ENCODE measurements at places on chromosomes 13 and 19. TPM values are rescaled to one million over a fixed set of nuclear protein-coding genes. Genes with fewer than 3 reads are reported as not detected.

DNA sequence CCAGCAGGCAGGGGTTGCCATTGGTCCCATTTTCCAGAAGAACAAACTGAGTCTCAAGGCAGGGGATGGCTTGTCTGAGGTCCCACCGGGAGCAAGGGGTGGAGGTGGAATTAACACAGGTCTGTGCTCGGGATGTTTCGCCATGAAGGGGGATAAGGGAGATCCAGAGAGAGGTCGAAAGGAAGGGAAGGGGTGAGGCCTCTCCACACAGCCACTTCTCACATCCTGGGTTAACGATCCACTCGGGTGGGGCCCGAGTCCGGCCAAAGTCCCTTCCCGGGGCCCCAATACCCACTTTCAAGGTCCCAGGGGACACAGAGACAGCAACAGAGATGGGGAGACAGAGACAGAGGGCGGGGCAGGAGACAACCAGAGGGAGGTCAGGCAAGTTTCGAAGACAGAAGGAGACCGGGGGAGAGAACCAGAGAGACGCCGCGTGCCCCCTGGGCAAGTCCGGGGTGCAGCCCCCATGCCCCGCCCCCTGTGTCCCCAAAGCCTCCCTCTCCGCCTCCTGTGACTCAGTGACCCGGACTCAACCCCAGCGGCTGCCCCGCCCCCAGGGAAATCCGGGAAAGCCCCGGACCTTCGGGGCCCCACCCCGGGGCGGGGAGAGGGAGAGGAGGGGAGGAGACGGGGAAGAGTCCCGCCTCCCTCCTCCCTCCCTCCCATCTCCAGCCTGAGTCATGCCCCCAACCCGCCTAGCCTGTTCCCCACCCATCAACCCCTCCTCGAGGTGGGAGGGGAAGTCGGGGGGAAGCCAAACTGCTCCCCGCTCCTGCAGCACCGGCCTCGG lies 1.4 kb upstream of the BCL3 start:
- peak; percentile 69 for DNase-seq
- no peaks in the 10 kb centered on the region for H3K36me3 ChIP-seq
- H3K27ac ChIP-seq = peak overlapping the region; percentile 92

- peak within 1 kb of the TSS; percentile 90 for H3K27ac ChIP-seq
- peak; percentile 12 for DNase-seq
- no peaks in the 10 kb centered on the region for H3K27me3 ChIP-seq
- peak within 1 kb of the TSS; percentile 79 for H3K4me3 ChIP-seq
These were observed at the start of gene DZIP1 for GRCh38 chr13:95644601-95645052. DZIP1 (minus strand) TSS chr13:95644706; CDS start chr13:95642029, 2,677 bp downstream.

DNA sequence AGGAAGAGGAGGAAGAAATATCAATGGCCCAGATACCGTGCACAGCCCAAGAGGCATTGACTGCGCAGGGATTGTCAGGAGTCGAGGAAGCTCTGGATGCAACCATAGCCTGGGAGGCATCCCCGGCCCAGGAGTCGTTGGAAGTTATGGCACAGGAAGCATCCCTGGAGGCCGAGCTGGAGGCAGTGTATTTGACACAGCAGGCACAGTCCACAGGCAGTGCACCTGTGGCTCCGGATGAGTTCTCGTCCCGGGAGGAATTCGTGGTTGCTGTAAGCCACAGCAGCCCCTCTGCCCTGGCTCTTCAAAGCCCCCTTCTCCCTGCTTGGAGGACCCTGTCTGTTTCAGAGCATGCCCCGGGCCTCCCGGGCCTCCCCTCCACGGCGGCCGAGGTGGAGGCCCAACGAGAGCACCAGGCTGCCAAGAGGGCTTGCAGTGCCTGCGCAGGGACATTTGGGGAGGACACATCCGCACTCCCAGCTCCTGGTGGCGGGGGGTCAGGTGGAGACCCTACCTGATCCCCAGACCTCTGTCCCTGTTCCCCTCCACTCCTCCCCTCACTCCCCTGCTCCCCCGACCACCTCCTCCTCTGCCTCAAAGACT lies 36.0 kb downstream of the KEAP1 start:
- H3K27ac ChIP-seq = no peak overlapping the region
- no peaks in the 10 kb centered on the region for H3K27me3 ChIP-seq
- no peaks in the 10 kb centered on the region for H3K36me3 ChIP-seq
- no peak overlapping the region for H3K4me3 ChIP-seq

DNA sequence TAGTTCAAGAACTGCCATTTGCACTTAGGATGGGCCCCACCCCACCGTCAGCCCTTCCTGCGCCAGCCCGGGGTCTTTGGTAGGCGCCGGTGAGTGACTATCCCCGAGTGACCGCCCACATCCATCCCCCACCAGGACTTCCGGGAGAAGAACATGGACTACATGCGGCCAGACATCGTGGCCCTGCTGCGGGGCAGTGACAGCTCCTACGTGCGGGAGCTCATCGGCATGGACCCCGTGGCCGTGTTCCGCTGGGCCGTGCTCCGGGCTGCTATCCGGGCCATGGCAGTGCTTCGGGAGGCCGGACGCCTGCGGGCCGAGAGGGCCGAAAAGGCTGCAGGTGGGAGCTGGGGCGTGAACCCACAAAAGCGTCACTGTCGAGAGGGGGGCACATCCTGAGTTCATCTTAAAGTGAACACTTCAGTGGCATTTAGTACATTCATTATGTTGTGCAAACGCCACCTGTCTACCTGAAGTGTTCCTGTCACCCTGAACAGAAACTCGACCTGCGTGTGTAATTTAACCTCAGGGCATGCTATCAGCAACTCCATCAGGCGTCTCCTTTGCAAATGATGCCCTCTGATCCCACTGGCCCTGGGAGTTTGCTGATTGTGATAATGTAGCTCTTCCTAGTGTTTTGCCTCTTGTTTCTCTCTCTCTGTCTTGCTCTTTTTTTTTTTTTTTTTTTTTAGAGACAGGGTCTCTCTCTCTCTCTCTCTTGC lies 42.4 kb upstream of the USE1 start:
- DNase-seq = no peak
- no peak overlapping the region for H3K4me3 ChIP-seq
- no peaks in the 10 kb centered on the region for H3K27me3 ChIP-seq
- no peak overlapping the region for H3K27ac ChIP-seq
- no peaks in the 10 kb centered on the region for H3K36me3 ChIP-seq
- H3K4me1 ChIP-seq = no peaks in the 10 kb centered on the region

DNA sequence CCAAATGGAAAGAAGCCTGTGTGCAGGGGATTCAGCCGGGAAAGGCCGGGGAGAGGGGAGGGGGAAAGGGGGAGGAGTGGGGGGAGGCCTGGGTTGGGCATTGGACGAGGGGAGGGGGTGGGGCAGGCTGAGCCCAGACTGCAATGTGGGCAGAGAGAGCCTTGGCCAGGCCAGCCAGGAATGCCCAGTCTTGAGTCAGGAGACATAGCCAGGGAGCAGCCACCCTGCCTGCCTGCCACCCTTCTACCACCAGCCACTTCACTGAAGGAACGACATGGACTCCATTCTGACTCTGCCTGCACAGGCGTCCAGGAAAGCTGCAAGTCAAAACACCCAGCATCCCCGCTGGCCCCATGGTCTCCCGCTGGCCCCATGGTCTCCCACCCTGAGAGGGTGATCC lies 498 bp downstream of the PROZ start:
- no peaks in the 10 kb centered on the region for H3K27me3 ChIP-seq
- no peak for DNase-seq
- no peak overlapping the region for H3K27ac ChIP-seq
- no peaks in the 10 kb centered on the region for H3K36me3 ChIP-seq

DNA sequence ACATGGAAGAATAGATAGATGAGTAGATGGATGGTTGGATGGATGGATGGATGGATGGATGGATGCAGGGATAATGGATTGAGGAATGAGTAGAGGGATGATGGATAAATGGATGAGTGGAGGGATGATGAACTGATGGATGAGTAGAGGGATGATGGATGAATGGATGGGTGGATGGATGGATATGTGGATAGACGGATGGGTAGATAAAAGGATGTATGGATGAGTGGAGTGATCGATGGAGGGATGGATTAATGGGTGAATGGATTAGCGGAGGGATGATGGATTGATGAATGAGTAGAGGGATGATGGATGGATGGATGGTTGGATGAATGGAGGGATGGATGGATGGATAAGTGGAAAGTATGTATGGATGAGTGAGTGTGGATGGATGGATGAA lies 533.2 kb downstream of the RFC3 start:
- DNase-seq = no peak
- no peak overlapping the region for H3K27ac ChIP-seq
- no peak overlapping the region for H3K4me3 ChIP-seq
- no peaks in the 10 kb centered on the region for H3K36me3 ChIP-seq
- H3K4me1 ChIP-seq = no peaks in the 10 kb centered on the region
- H3K27me3 ChIP-seq = no peaks in the 10 kb centered on the region

GRCh38 chr19:57068311-57068710 lies 51.5 kb upstream of the USP29 start:
- H3K4me1 ChIP-seq = no peaks in the 10 kb centered on the region
- no peaks in the 10 kb centered on the region for H3K36me3 ChIP-seq
- H3K27me3 ChIP-seq = no peaks in the 10 kb centered on the region
- H3K4me3 ChIP-seq = no peak overlapping the region

DNA sequence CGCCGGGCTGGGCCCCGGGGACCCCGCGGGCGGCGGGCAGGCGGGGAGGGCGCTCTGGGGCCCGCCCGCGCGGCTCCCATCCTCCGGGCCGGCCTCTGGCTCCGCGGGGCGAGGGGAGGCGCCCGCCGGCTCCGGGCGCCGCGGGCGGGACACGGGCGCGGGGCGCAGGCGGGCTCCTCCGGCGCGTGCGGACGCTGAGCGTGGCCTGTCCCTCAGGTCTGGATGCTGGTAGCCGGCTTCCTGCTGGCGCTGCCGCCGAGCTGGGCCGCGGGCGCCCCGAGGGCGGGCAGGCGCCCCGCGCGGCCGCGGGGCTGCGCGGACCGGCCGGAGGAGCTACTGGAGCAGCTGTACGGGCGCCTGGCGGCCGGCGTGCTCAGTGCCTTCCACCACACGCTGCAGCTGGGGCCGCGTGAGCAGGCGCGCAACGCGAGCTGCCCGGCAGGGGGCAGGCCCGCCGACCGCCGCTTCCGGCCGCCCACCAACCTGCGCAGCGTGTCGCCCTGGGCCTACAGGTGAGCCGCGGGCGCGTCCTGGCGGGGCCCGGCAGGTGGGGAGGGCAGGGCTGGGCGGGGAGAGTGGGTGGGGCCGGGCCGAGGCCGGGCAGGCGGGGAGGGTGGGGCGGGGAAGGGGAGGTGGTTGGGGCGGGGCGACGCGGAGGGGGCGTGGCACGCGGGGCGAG lies 420 bp downstream of the IL17D start:
- no peaks in the 10 kb centered on the region for H3K4me1 ChIP-seq
- H3K36me3 ChIP-seq = no peaks in the 10 kb centered on the region
- peaks cover 3% of the 10 kb centered on the region for H3K27me3 ChIP-seq
- H3K4me3 ChIP-seq = peak overlapping the region; percentile 54
- no peak for DNase-seq
- no peak overlapping the region for H3K27ac ChIP-seq

GRCh38 chr19:41928754-41929535 lies 696 bp upstream of the ERFL start:
- no peaks in the 10 kb centered on the region for H3K4me1 ChIP-seq
- H3K27me3 ChIP-seq = peaks cover 3% of the 10 kb centered on the region
- no peak overlapping the region for H3K4me3 ChIP-seq
- no peak for DNase-seq
- H3K27ac ChIP-seq = no peak overlapping the region

GRCh38 chr19:4690361-4690760 lies 20.2 kb upstream of the MYDGF start:
- no peaks in the 10 kb centered on the region for H3K27me3 ChIP-seq
- no peak for DNase-seq
- H3K36me3 ChIP-seq = no peaks in the 10 kb centered on the region

GRCh38 chr19:7997809-7998480 lies 7.5 kb downstream of the ELAVL1 start:
- no peak for DNase-seq
- H3K27ac ChIP-seq = no peak overlapping the region
- peaks cover 23% of the 10 kb centered on the region for H3K4me1 ChIP-seq
- no peak overlapping the region for H3K4me3 ChIP-seq
- H3K36me3 ChIP-seq = no peaks in the 10 kb centered on the region
- no peaks in the 10 kb centered on the region for H3K27me3 ChIP-seq

DNA sequence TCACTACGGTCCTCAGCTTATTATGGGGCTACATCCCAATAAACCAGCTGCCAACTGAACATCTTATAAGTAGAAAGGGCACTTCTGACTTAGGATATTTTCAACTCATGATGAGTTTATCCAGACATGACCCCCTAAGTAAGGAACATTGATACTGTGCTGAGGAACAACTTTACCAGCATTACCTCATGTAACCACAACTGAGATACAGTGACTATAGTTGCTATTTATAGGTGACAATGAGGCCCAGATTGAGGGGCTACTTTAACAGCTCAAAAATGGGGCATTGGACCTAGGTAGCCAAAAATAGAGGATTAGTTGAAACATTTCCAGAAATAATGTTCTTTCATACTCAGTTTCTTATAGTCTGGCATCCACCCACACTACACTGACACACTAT lies 26.8 kb downstream of the SKA3 start:
- H3K27ac ChIP-seq = no peak overlapping the region

DNA sequence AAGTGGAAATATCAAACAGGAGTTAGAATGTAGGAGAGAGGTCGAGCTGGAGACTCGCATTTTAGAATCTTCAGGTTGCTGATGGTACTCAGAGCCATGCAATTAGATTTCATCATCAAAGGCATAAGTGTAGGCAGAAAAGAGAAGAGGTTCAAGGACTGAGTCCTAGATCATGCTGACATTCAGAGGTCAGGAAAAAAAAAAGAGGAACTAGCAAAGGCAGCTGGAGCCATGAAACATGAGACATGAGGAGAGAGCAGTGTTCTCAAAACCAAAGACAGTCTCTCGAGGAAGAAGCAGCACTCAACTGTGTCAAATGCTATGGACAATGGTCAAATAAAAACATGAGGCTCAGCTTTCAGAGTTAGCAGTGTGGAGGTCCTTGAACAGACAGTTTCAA lies 12.4 kb upstream of the TPP2 start:
- no peak overlapping the region for H3K4me3 ChIP-seq
- H3K4me1 ChIP-seq = no peaks in the 10 kb centered on the region
- H3K36me3 ChIP-seq = no peaks in the 10 kb centered on the region
- no peak for DNase-seq
- H3K27me3 ChIP-seq = no peaks in the 10 kb centered on the region
- no peak overlapping the region for H3K27ac ChIP-seq

GRCh38 chr19:51739466-51740213 lies 12.0 kb downstream of the FPR1 start:
- H3K36me3 ChIP-seq = no peaks in the 10 kb centered on the region
- H3K27ac ChIP-seq = no peak overlapping the region
- peaks cover 3% of the 10 kb centered on the region for H3K27me3 ChIP-seq
- DNase-seq = no peak

The TSPAN16 gene
- total RNA-seq = not detected

The NLRP11 gene
- 0.18 TPM for total RNA-seq

The C13orf42 gene
- total RNA-seq = not detected

The MAP2K7 gene
- 32.9 TPM for total RNA-seq

The PCSK4 gene
- 9.9 TPM for total RNA-seq

The ZNF155 gene
- 5.0 TPM for total RNA-seq

The CEACAM16 gene
- total RNA-seq = not detected

The ZNF599 gene
- 8.2 TPM for total RNA-seq

The ZNF57 gene
- total RNA-seq = 4.9 TPM
